ENCODE measurements at places on chromosomes 2 and 18.

GRCh38 chr2:17827785-17828184 is 11.5 kb downstream of the MSGN1 start:
- no peak for DNase-seq

GRCh38 chr2:141393214-141393545 is 737.6 kb downstream of the LRP1B start:
- DNase-seq, result no peak

DNA sequence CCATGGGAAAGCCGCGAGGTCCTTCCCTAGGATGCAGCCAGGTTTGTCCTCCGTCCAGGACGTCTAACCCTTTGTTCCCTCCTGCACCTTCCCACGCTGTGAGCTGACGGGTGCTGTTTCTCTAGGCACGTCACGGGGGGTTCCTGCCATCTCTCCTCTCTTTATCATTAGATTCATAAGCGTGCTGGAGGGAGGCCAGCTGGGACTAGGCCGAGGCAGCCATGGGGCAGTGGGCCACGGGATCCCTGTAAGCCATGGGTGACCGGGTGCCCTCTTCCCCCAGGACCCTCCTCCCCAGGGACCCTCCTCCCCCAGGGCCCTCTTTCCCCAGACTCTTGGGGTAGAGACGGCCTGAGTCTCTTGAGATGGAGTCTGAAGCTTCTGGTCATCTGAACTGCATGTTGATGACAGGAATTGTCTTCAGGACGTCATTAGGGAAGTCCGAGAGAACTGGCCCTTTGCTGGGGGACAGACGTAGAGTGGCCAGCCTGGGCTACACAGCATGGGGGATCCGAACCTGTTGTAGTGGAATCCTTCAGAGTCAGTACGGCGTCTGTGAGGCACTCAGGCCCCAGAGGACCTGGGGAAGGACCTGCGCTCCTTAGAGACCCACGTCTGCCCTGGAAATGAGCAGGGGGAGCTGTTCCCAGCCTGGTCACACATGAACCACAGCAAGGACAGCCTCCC is 108.1 kb downstream of the TPO start:
- no peak for DNase-seq

DNA sequence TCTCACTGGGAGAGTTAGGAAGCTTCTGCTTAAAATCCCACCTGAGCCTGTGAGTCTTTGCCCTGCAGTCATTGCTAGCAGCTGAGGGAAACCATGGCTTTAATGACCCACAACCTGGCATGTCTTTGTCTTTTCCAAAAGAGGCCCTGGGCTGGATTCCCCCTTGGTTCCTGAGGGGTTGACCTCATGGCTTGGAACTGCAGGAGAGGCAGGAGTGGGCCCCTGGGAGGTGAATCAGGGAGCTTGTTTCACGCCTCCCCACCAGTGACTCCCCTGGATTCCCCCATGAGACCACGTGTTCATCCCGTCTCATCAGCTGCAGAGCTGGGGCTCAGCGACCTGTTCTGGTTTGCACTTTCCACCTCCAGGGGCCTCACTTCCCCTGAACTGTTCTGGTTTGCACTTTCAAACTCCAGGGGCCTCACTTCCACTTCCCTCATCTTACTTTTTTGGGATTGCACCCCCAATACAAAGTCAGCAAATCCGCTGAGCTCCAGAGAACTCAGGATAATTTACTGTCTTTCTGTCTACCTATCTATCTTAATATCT is 58.5 kb upstream of the TMEM18 start:
- DNase-seq, result no peak

DNA sequence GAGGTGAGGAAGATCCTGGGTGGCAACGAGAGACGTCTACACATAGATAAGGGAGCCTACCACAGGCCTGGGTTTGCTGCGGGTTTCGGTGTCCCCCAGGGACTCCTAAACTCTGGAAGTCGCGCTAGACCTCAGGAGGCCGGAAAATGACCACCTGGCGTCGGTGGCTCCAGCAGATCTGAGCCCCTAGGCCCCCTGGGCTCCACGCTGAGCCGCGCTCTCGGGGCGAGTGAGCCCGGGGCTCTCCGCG is 987 bp upstream of the DLX1 start:
- no peak for DNase-seq

DNA sequence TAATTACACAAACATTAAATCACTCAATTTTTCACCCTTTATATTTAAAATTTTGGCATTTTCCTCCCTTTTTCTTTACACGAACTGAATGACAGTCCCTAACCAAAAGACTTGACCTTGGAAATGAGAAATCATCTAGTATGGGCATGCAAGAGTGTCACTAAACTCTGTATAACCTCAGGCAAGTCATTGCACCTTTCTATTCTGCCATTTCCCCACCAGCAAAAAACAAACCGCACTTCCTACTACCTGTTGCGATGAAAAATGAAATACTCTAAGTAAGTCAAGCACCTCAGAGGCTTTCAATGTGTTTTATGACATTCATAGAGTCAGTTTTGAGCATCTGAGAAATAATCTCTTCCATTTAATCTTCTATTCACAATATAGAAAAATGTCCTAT is 44.1 kb downstream of the ANKRD44 start:
- no peak for DNase-seq

- DNase-seq, result no peak
Observed at GRCh38 chr2:142650601-142651000, 226.9 kb upstream of the KYNU start.

DNA sequence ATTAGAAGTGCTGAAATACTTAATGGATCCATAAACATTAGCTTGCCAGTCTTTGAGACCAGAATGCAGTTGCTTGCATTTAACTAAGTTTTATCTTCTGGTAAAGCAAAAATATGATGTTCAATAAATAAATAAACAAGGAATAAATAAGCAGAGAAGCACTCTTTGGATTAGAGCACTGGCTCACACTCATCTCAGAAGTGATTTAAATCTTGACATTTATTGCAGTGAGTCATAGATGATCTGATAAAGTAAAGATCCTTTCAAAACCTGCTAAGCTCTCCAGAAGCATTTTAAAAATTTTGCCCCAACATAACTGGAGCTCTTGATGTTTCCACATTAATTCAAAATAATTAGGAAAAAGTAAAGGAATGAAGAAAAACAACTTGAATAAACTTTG is 66.8 kb downstream of the KYNU start:
- no peak for DNase-seq

DNA sequence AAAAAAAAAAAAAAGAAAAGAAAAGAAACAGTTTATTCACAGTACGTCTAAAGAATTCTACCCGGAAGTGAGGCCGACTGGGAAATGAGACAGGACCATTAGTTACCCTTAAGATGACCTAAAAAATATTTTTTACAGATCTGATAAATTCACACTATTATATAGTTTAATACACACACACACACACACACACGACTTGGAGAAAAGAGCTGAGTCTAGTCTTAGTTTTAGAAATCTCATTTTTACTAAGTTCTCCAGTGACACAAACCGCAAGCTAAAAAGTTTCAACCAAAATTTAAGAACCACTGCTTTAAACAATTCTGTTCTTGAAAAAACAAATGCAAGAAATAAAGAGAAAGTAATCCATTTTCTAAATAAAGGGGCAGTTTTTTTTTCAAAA is 27.1 kb downstream of the ST3GAL5 start:
- DNase-seq, result no peak

DNA sequence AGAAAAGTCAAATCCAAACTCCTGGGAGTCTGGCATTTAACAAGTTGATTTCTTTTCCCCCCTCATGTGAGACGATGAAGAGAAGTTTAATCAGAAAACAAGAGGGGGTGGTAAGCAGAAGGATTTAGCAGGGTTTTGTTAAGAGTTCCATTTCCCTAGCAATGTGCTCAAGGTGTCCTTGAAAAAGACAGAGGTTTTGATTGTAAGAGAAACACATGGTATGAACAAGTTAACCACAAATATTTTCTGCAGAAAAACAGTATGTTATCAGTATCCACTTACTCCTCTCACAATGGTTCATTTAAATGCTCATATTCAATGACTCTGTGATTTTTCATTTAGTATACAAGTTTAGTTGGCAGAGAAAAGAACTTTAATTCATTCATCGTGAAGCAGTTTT is 26.8 kb downstream of the LAMA1 start:
- DNase-seq, result no peak

DNA sequence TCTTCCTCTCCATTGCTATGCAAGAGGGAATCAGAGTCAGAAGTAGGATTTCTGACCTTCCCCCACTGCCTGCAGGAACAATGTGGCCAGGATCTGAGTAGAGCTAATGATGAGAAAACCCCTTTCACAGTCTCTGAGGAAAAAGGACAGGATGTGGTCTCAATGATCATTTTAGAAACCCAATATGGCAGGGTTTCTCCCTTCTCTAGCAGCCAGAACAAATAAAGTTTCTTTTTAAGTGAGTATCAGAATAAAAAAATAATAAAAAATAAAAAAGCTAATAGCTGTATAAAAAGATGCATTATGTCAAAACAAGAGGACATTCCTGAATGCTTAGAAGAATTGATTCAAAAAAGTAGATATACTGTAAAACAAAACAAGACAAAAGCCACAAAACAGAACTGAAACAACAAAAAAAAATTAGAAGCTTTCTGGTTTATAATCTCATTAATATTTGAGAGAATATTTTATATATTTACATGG is 1124.9 kb upstream of the ZEB2 start:
- no peak for DNase-seq

DNA sequence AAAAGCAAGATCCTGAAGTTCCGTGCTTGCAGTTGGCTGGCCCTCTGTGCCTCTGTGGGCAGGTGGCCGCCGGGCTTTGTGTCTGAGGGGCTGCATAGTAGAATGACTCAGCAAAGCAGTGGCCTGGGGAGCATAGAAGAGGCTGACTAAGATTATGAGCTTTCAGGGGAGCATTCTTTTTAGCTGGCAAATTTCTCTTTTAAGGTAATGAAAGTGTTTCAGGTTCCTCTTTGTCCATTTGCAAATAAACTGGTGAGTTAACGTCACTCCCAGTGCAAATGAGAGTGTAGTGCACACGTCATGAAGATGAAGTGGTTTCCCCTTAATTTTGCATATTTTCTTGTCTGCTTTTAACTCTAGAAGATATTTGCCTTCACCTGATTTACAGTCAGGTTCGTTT is 98.6 kb downstream of the BCL2L11 start:
- DNase-seq, result no peak

DNA sequence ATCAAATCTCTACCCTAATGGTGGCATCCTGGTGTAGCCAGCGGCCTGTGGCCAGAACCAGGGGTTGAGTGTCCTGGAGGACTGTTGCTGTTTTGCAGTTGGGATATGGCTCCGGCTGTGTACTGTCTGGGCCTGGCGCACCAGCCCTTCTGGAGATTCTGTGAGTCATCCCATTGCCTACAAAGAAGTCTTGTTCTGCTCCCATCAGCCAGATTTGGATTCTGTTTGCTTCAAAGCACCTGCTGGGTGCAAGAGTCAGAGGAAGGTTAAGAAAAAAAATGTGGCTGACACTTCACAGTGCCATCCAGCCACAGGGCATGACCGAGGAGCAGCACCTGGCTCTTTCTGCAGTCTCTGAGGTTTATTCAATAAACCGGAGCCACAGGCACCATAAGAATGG is 41.0 kb upstream of the ASAP2 start:
- peak; percentile 42 for DNase-seq
